ENCODE measurements at places on chromosomes 12 and 14.

GRCh38 chr12:12881151-12881909, 10.0 kb upstream of the GPRC5A start:
- no peak for DNase-seq

DNA sequence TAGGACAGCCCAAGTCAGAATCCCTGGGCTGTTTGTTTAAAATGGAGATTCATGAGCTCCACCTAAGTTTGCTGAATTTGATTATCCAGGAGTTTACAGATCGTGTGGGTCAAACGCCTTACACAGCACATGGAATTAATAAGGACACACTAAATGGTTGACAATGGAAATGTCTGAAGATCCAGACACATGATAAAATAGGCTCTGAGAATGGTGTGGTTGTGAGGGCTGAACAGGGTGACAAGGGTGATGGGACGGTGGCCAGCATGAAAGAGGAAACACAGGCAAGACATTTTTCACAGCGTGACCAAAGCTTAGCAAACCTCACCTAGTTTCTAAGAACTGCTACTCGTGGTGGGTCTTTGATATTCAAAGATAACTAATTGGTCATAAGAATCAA, 12.5 kb downstream of the VWF start:
- no peak for DNase-seq

DNA sequence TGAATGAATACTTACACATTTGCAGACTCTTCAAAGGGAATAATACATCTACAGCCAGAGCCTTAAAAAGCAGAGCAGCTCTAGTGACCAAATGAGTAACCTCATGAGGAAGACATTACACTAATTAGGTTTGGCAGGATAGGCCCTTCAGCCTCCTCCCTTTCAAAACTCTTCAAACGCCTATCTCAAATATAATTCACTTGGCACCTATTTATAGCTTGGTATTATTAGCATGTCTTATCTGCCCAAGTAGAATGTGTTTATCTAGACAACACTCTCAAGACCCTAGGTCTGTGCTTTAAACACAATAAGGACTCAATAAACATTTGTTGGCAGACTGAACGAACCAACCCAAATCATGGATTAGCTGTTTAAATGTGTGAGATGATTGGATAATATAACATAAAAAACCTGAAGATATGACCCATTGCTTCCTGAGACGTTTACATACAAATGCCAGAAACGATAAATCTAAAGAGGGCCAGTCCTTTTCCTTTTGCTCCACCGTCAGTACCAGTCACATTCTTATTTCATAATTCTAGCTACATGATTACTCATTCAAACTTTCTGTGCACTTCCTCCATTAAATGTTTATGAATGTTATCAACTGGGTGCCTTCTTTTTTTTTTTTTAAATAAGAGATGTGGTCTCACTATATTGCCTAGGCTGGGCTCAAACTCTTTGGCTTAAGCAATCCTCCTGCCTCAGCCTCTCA, 123.3 kb downstream of the CEP83 start:
- no peak for DNase-seq

GRCh38 chr12:40002178-40003169, 103.4 kb downstream of the SLC2A13 start:
- no peak for DNase-seq

DNA sequence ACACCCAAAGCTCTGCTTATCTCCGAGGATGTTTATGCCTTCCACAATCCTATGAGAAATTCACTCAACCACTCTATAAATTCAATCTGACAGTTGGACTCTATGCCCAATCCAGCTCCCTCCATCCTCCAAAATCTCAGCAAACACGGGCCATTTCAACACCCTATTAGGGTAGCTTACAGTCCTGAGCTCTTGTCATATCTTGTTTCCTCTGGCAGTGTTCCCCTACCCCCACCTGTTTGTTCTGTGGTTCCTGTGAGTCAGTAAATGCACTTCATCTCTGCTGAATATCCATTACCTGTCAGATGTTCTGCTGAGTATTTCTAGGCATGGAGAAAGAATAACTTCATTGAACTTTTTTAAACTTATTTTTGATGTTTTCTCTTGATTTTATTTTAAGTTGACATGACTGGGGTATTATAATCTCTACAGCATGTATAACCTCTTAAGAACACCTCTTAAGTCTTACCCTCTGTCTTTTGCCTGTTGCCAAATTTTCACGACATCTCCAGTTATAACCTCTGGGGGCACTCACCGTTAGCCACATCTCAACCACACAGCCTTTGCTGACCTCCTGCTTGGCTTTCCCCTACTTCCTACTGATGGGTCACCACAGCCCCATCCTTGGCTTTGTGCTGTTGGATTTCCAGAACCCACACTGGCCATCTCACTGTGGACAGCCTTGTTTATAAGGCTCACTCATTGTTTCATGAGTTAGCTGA, 317.0 kb upstream of the TMPO start:
- no peak for DNase-seq

- no peak for DNase-seq
Observed at GRCh38 chr14:21203470-21204166, 47.8 kb upstream of the OR5AU1 start.

DNA sequence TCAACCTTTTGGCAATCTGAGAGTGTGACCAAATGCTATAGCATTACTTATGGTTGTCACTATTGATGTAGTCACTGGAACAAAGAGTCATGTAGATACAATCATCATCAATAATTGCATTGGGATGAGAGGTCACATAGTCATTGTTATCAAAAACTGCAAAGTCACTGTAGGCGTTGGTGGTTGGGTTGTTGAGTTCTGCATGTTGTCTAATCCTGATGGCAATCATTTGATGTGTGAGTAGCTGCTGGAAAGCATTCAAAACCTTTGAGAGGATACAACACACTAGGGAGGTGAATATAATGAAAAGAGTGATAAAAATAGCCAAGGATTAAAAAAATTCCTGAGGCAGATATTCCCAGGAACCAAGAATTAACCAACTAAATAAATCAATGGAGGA, 214.7 kb upstream of the SYT10 start:
- no peak for DNase-seq

DNA sequence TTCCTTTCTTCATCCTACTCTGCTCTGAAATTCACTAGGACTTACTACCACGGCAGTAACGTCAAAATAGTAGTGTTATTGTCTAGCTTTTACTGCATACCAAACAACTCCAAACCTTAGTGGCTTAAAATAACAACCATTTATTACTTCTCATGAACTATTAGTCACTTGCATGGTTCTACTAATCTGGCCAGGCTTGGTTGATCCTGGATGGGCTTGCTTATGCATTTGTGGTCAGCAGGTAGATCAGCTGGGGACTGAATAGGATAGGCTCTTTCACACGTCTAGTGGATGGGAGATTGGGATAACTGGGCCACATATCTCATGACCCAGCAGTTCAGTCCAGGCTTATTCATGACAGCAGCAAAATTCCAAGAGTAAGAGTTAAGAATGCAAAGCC, 9.4 kb upstream of the SLC35F4 start:
- DNase-seq: no peak

GRCh38 chr12:119071176-119071575, 89.8 kb downstream of the SRRM4 start:
- DNase-seq: no peak

- DNase-seq: no peak
Observed at GRCh38 chr12:47740606-47741339, 15.5 kb upstream of the ENDOU start.

- peak; percentile 74 for DNase-seq
Observed at GRCh38 chr12:3202734-3203446, 125.7 kb downstream of the TSPAN9 start.

GRCh38 chr12:109594556-109595317, 21.1 kb downstream of the MVK start:
- DNase-seq: no peak

- DNase-seq: no peak
Observed at GRCh38 chr12:3869865-3870264, 3.3 kb downstream of the PARP11 start.

DNA sequence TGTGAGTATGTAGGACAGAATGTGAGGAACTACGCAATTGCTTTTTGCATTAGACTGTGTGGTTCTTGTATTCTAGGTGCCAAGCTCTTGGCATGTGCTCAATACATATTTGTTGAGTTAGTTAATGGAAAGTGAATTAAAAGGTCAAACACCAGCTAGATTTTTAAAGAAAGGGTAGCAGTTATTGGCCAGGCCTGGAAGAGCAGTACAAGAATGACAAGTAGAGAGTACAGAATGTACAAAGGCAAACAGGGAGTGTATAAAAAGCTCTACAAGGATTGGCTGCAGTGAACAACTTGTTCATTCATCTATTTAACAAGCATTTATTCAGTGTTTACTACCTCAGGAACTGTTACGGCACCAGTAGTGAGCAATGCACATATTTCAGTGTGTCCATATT, 854.0 kb upstream of the SEL1L start:
- DNase-seq: no peak

DNA sequence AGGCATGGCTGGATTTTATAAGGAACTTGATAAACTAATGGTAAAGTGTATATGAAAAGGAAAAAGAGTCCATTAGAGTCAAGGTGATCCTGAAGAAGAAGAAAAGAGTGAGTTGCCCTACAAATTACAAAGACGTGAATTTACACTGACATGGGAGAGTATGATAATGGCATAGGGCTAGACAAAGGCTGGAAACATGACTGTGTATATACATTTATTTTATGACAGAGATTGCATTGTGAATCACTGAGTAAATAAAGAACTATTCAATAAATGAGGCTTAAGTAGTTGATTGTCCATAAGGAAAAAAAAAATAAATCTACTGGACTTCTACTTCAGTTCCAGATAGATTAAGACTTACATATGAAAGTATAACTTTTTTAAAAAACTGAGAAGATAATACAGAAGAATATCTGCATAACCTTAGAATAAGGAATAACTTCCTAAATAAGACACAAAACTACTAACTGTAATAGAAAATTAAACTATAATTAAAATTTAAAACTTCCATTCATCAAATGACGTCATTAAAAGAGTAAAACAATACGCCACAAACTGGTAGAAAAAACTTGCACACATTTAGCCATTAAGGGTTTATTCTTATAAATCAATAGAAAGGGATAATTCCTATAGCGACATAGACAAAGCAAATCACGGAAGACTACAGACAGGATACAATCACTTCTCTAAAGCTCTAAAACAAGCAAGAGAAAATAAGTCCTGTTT, 278.5 kb downstream of the NOVA1 start:
- no peak for DNase-seq

DNA sequence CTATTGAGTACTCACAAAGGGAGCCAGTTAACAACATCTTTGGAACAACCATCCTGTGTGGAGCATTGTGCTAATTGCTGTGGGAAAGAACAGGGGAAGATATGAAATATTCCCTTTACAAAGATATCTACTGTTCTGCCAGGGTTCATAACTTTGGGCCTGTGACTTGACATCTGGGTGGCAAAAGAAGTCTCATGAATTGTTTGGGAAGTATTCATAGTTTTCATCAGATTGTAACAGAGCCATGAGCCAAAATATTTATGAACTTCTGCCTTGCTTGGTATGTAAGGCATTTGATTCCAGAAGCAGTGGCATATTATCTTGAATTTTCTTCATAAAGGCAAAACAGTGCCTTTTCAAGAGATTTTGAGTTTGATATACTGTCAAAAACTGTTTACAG, 816.2 kb downstream of the DIO2 start:
- DNase-seq: no peak

DNA sequence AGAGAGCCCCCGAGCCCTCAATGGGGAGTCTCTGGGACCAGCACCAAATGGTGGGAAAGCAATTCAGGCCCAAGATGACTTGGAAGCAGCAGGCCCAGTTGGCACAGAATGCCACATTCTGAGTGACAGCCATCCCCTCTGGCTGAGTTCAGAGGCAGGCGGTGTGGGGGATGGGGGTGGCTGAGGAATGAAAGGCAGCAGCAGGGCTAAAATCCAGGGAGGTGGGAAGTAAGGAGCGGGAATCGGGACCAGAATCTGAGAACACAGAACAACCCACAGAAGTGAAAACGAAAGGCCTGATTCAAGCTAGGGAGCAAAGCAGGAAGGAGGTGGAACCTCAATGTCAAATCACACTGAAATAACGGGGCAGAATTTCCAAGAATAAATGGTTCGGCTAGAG, 171.2 kb downstream of the CALM1 start:
- DNase-seq: no peak

DNA sequence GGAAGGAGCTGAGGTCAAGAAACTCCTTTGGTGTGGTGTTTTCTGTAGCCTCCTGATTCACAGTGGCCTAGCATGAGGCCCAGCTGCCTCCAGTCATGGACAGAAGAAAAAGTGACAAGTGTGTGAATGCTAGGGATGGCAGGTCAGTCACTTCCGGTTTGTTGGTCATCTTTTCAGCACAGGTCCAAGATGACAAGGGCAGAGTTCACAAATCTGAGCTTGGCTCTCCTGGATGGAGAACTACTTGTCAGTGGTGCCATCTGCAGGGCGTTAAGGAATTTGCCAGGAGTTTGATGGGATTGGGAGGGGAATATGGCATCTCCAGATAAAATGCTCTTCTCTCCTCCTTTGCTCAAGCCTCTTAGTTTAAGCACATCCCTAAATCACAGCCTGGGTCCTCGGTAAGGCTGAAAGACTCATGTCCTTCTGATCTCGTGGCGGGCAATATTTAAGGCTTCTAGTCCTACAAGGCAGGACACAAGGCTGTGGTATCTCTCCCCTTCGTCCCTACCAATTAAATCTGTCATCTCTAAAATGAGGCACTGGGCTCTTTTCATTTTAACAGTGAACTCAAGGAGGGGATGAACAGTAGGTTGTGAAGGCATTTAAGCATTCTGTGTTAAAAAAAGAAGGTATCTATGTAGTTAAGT, 10.0 kb downstream of the TUBA1B start:
- DNase-seq: no peak
